ENCODE measurements at places on chromosomes 5 and 9.
A peak's percentile ranks its signal among the peaks of the same experiment; 100 is the strongest.

DNA sequence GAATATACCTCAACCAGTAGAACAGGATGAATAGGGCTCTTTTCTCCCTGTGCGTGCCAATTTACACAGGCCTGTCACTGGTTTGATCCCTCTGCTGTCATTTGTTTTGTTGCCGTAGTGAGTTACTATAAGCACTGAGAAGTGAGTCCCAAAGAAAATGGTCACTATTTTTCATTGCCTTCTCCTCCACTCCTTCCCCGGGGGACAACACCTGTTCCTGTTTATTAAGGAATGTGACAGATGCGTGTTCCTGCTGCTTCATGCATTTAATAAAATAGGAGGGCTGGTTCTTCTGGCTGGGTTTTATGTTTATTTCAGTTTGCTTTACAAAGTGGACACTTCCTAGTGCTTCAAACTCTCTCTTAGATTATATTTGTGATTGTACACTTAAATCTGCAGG lies 6.4 kb downstream of the THBS4 start:
- DNase-seq = no peak

- peak; percentile 20 for DNase-seq
Measured at GRCh38 chr5:137751869-137752491, 2.2 kb downstream of the HNRNPA0 start.

GRCh38 chr9:33190021-33190705 lies 23.0 kb upstream of the B4GALT1 start:
- DNase-seq = no peak

GRCh38 chr9:12716823-12717600 lies 23.8 kb downstream of the TYRP1 start:
- DNase-seq = no peak

DNA sequence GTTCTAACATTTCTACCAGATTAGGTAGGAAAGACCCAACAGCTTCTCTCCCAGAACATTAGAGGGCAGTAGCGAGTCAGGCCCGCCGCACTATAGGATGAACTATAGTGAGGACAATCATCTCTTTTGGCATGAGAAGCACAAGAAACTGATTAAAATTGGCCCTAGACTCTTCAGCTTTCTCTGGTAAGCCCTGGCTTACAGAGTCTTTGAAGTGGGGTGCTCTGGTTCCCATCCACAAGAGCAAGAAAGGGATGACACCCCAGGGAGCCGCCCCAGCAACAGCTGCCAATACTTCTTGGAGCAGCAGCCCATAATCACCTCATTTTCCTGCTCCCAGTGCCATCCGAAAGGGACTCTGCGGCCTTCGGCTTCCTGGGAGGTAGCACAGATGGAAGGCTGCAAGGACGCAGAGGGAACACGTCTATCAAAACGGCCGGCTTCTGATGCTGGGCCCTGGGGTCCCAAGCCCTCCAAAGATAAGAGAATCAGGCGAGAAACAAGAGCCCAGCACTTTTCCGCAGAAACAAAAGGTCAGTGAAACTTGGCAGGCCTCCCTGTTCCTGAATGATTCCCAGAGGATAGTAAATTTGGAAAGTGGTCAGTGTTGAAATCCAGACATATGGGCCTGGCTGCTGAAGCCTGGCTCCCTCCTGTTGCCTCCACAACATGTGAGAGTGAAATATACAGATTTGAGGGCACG lies 69.3 kb downstream of the HSD17B3 start:
- peak; percentile 12 for DNase-seq

DNA sequence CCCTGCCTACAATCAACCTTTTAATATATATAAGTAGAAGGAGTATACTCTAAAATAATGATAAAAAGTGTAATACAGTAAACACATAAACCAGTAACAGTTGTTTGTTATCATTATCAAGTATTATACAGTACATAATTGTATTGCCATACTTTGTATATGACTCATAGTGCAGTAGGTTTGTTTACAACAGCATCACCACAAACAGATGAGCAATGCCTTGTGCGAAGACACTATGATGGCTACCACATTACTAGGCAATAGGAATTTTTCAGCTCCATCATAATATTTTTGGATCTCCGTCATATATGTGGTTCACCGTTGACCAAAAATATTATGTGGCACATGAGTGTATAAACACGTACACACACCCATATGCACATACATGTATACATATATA lies 69.7 kb upstream of the APC start:
- DNase-seq = no peak

DNA sequence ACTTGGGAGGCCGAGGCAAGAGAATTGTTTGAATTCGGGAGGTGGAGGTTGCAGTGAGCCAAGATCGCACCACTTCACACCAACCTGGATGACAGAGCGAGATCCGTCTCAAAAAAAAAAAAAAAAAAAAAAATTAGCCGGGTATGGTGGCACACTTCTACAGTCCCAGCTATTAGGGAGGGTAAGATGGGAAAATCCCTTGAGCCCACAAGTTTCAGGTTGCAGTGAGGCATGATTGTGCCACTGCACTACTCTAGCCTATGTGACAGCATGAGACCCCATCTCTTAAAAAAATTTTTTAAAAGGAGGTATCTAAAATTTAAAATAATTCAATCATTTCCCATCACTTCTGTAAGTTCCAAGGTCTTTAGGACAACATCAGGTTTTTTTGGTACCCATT lies 26.0 kb downstream of the PSIP1 start:
- DNase-seq = no peak

- no peak for DNase-seq
Measured at GRCh38 chr5:100479079-100479688, 56.0 kb upstream of the FAM174A start.
